ENCODE measurements at places on chromosomes 12 and 14.

GRCh38 chr14:96961895-96962294 is 164.7 kb downstream of the VRK1 start:
- no peak for DNase-seq

DNA sequence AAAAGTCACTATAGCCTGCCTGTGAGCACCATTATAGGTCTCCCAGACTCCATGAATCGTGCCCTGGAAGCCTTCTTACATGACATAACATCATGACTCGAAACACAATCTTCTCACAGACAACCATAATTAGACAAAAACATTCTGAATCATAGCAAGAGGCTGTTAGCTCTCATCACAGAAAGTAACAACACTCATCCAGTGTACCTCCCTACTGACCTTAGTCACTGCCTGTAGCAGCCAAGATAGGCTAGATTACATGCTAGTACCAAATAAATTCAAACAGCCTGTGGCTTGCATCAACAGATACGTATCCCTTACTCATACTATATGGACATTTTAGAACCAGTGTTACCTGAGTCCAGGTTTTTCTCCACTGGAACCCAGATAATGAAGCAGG is 663.8 kb upstream of the FOXG1 start:
- no peak for DNase-seq

DNA sequence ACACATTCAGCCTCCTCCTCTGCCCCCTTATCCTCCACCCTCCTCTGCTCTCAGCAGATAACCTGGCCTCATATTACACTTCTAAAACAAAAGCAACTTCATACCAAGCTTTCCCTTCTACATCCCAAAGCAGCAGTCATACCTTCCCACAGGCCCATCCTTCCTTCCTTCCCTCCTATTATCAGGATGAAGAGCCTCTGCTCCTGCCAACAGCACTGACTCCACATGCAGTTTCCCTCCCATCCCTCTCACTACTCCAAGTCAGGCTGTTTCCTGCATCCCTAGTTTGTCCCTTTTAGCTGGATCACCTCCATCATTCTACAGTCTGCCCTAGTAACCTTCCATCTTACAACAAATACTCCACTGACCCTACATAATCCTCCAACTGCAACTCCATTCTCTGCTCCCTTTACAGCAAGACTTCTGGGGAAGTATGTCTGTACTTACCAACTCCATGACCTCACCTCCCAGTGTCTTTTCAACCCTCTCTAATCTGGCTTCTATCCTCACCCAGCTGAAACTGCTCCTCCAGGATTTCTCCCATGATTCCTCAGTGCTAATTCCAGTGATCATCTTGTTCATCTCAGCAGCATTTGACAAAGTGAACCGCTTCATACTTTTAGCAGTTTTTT is 4.9 kb upstream of the YEATS4 start:
- DNase-seq: no peak

GRCh38 chr12:117188961-117189724 is 1.1 kb downstream of the FBXO21 start:
- DNase-seq: no peak

DNA sequence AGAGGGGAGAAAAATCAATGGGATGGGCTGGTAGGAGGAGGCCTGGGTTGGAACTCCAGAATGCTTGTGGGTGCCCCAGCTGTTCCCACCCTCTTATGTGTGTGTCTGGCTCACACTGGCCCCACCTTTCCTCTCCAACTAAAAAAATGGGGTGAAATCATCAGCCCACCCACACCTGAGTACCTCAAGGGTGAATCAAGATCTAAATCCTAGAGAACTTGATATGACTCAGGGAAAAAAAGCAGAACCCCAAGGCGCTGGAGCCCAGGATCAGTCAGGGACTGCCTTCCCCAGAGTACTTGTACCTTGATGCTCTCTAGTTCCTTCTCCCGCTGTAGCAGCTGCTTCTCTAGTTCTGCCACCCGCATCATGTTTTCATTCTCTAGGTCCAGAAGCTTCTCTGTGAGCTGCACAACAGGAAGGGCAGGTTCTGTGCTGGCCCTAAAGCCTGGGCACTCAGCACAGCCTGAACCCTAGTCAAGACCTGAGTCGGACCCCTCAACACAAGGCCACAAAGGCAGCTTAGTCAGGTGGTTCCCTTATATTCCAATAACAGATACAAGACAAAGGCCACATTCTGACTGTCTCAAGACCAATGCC is 29.7 kb downstream of the PRPF40B start:
- no peak for DNase-seq

DNA sequence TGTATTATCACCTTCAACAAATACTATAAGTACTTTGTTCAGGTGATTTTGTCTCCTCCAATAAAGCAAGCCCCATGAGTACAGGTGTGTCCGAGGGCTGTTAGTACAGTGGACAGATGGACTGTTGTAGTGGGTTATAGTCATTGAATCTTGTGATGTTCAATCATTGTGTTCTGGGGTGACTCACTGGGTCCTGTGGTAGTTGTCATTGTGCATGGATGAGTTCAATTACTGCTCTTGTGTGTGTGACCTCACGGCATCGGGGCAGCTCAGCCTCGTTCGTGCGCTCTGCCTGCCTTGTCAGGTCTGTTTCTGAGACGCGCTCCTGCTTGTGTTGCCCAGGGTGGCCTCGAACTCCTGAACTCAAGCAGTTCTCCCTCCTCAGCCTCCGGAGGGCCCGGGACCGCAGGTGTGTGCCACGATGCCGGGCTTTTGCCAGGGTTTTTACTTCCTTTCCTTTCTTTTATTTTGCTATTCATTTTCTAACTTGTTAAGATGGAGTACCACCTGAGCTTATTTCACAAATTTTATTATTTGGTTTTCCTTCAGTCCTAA is 72.2 kb downstream of the DDX51 start:
- DNase-seq: no peak

- no peak for DNase-seq
Observed at GRCh38 chr12:5254703-5255102, 177.2 kb upstream of the NTF3 start.

GRCh38 chr12:70045036-70045435 is 198.2 kb upstream of the CNOT2 start:
- DNase-seq: no peak

All from urinary bladder (tissue), 4 donors.